Anterior cingulate cortex (tissue), 58 donors: ENCODE measurements at places on chromosomes 3 and 15.

GRCh38 chr3:106302451-106303221, 433.8 kb upstream of the CBLB start:
- DNase-seq: no peak

DNA sequence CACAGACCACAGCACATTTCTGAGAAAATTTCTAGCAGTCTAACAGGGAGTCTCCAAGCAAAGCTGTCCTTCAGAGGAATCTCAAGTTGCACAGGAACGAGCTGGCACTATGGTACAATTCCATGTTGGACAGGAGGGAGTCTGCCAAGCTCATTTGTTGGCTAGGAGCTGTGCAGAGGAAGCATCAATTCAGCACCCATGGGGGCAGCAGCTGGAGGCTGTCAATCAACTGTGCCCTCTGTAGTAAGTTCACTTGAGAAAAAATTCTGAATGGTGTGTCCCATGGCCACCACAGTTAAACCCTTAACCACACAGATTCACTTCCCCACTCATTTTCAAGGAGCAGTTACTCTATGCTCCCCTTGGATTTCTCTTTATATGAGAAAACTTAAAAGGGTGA, 298.5 kb upstream of the PPP2R3A start:
- no peak for DNase-seq

DNA sequence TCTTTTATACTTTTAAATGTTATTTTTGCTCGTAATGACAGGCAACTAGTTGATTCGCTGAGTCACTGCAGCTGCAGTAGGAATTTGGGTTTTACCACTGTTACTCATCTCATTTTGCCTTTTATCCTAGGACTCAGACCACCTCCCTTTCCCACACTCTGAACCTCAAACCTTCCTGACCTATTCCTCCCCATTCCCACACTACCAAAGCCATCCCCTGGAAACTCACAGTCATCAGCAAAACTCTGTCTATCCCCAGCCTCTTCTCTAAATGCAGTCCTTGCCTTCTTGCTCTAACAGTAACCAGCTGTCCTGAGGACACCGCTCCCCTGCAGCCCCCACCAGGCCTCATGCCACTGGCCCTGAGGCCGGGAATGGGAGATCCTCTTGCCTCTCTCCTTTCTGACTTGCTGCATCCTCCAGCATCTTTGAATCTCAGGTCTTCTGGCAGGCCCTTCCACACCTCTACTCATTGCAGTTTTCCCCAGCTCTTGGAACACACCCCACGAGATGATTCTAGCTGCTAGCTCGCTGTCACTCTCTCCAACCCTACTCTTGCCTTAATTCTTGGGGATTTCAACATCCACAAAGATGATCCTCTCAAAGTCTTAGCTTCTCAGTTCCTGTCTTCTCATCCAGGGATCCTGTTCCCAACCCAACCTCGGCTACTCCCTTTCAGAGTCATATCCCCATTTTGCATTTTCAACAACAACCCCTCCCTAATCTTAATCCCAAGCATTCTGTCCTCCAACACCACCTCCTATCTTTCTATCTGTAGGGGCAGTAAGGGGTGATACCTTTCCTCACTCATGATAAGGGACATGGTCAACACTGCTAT, 55.9 kb upstream of the C3orf80 start:
- no peak for DNase-seq

- DNase-seq: no peak
Observed at GRCh38 chr3:105351821-105352220, 14.9 kb upstream of the ALCAM start.

DNA sequence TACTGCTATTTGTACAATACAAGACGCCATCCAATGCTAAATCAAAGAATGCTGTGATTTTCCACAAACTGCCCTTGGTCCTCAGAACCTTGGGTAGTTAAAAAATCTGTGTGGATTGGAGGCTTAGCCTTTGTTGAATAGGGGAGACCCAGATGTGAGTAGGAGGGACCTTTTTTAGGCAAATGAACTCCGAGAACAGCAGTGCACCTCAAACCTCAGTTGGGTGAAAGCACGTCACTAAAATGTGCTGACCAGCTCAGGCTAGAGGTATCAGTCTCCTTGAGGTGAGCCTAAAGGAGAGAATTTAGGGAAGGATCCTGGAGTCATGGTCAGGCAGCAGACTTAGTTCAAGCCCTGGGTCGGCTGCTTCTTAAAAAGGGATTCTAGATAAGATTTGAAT, 200.7 kb downstream of the SOX2 start:
- no peak for DNase-seq

DNA sequence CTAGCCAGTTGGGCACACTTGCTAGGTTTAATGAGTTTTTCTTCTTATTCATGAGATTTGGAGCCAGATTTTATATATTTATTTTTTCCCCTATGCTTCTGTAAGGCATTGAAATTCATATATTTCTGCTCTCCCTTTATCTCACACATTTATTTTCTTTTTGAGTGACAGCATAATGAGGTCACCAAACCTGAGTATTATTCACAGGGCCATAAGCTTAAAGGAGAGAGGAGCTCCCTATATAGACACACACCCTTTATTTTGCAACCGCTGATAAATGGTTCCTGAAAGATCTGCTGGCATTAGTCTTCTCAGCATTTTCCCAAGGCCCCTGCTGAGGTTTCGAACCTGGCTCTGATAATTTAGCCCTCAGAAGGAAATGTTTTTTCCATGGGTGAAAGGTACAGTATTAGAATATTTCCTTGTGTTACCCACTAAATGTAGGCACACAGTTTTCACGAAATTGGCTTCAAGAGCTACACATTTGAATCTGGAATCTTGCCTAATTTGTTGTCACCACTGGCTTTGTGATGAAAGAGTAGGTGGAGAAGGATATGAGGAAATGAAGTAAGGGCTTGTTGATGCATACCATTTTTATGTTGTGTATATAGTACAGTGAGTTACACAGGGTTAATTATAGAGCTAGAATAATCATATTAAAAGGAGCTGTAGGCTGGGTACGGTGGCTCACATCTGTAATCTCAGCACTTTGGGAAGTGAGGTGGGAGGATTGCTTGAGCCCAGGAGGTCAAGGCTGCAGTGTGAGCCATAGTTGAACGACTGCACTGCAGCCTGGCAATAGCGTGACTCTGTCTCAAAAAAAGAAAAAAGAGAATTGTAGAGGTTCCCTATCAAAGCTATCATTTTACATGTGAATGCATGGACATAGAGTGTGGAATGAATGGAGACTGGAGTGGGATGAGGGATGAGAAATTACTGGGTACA, 6.5 kb downstream of the KLHL18 start:
- no peak for DNase-seq

DNA sequence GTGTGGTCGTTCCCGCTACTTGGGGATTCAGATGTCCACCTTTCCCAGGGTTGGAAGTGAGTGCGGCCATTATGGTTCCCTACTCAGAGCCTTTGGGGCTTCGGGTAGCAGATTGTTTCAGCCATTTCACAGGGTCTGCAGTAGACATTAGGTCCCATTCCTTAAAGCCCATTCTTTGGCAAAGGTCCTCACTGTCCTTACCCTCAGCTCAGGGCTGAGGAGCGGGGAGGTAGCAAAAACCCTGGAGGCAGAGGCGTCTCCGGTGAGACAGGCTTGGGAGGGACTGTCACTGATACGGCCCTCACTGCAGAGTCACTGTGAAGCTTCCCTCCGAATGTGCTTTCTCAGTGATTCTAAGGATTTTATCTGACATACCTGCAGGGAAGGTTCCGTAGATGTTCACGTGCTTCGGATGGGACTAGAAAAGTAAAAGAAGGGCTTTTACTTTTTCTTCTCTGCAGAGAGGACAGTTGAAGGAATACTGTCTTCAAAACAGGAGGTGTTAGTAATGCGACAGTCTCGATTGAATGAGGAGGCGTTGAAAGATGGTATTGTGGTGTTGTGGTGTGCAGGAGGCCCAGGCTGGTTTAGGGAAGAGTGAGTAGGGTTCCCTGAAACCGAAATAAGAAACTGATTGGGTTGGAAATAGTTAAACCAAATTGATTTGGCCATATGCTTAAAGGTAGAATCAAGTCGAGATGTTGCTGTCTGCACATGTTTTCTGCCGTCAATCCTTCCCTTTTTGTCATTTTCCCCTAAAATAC, 630 bp downstream of the ATP6V1A start:
- DNase-seq: no peak

GRCh38 chr15:80098341-80098740, 38.9 kb downstream of the ZFAND6 start:
- no peak for DNase-seq

GRCh38 chr15:90750186-90750585, 33.0 kb downstream of the BLM start:
- DNase-seq: no peak

GRCh38 chr15:77069521-77070121, 1.3 kb downstream of the TSPAN3 start:
- no peak for DNase-seq

GRCh38 chr3:140629357-140630137, 48.3 kb upstream of the TRIM42 start:
- no peak for DNase-seq

DNA sequence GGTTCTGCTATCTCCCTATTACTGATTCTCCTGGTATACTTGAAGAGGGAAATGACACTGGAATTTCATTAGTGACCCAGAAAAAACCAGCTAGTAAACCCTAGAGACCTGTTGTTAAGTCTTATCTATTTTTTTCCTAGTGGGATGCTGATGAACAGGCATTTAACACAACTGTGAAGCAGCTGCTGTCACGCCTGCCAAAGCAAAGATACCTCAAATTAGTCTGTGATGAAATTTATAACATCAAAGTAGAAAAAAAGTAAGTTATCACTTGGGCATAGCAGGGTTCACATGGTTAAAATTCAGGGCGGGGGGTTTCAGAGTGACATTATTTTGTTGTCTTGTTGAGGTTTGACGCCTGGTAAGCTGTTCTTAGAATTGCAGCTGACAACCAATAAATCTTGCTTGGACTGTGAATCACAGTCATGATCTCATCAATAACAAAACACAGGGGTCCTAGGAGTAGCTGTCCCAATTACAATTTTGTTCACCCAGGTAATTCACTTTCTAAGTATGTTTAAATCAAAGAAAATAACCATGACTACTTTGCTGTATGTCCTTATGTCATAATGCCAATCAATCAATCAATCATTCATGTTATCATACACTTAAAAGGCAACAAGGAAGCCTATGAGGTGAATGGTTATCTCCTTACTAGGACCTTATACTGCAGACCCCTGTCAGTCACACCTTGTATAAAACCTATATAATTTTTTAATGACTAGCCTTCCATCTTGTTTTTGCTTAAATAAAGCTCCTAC, 4.6 kb downstream of the SRP14 start:
- no peak for DNase-seq

- DNase-seq: no peak
Observed at GRCh38 chr3:42980909-42981308, 1.8 kb downstream of the GASK1A start.

DNA sequence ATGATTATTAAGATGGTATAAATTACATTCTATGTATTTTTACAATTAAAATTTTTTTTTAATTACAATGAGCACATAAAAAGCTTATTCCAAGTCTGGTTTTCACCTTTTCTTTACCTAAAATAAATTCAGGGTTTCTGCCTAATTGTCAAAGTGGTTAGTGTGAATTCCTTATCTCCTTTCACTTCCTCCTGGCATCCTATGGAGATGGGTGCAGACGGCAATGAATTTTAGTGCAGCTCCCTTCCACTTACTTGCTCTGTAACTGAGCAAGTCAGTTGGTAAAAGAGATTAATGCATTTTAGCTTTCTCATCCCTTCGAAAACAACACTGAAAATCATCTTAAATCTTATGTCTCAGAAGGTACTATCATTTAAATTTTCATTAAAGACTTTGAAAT, 13.1 kb downstream of the HDGFL3 start:
- DNase-seq: no peak

DNA sequence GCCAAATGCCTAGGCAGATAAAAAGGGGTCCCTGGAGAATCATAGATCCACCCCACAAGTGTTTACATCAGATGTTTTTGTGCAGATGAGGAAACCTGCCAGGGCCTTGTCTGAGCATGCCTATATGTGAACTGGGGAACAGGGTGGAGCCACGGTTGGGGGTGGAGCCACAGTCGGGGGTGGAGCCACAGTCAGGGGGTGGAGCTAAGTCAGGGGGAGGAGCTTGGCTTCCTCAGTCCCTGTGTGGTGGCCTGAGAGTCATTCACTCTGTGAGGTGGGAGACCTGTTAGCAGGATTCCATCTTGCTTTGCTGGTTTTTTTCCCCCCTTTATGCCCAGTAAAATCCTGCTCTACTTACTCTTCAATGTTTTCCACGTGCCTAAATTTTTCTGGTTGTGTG, 57.8 kb upstream of the TGFBR2 start:
- no peak for DNase-seq

DNA sequence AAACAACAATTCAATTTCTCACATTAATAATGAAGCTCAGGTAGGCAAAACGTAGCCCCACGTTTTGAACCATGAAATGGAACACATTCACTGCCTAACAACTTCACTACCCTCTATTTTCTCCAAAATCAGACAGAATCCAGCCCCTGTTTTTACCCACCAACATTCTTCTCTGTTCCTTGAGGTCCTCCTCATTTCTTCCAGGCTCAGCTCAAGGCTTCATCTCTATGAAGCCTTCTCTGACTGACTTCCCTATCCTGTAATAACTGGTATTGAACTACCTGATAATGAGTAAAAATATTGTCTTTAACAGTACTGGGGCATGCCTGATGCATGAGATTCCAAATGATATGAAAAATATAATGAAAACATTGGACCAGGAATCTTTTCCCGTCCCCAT, 2.2 kb downstream of the TFRC start:
- DNase-seq: no peak

- no peak for DNase-seq
Observed at GRCh38 chr3:23985747-23986544, 40.9 kb downstream of the NR1D2 start.
